ENCODE measurements at places on chromosomes 3 and 15.

GRCh38 chr3:119365418-119365817 is 71.2 kb downstream of the ARHGAP31 start:
- DNase-seq, result no peak

DNA sequence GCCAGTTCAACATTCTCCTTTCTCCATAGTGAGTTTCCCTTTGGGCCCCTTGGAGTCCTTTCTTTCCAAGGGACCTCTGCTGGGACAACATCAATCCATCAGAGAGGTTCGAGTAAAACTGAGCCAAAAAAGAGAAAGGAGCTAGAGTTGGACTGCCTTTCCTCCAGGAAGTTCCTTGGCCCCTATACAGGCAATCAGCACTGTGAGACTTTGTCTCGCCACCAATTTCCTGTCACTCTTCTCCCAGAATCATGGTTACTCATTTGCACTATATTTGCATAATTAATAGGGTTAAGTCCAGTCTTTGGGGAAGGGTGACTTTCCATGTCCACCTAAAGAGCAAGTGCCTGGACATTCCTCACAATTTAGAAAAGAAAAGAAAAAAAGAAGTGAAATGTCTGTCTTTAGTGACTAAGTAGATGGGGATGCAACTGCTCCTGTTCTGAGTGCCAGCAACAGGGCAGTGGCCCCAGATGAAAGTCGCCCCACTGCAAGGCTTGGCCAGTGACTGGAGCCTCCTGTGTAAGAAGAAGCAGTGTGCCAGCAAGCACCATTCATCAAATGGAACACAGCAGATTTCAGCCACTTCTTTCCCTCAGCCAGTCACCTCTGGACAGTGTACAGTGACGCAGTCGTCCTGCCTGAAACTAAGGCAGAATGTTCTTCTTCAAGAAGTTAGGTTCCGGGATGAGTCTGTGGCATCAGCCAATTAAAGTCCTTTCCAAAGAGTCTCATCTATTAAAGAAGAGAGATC is 91.6 kb downstream of the FSIP1 start:
- no peak for DNase-seq

GRCh38 chr3:155853214-155854140 is 750 bp downstream of the SLC33A1 start:
- peak; percentile 18 for DNase-seq

- no peak for DNase-seq
These were observed 87.0 kb downstream of the RAB11A start for GRCh38 chr15:65956307-65956706.

DNA sequence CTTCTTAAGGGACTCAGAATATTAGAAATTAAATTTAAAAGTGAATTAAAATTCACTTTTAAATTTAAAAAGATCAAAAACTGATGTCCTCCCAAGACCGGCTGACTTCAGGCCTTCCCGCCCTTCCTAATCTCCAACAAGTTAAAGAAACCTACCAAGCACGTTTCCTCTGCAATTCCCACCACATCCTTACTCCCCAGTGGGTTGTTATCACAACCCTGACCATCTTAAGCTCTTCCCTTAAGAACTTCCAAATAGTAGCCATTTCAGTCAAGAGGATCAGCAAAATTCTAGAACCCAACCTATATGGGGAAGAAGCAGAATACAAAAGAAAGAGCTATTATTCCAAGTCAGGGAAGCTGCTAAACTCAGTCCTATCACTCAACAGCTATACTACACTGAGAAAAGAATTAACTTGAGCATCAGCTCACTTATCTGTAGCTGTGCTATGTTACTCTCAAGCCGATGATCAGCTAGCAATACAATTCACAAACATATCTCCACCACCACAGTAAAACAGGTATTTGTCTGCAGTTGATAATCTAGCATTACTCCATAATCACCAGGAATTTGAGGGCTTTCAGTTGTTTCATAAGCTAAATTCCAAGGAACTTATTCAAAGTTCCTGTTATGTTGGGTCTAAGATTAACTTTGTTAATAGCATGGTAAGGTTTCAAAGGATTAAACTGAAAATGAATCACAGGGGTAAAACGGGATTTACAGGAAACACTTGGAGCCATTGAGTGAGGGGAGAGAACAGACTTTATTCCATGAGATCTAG is 14.3 kb downstream of the ABCC5 start:
- DNase-seq, result peak; percentile 59
